ENCODE measurements at places on chromosomes 12 and 14. TPM values are rescaled to one million over a fixed set of nuclear protein-coding genes. Genes with fewer than 3 reads are reported as not detected.
A peak's percentile ranks its signal among the peaks of the same experiment; 100 is the strongest.

- no peak for DNase-seq
Observed at GRCh38 chr12:73383584-73384222, 1111.5 kb downstream of the TRHDE start.

DNA sequence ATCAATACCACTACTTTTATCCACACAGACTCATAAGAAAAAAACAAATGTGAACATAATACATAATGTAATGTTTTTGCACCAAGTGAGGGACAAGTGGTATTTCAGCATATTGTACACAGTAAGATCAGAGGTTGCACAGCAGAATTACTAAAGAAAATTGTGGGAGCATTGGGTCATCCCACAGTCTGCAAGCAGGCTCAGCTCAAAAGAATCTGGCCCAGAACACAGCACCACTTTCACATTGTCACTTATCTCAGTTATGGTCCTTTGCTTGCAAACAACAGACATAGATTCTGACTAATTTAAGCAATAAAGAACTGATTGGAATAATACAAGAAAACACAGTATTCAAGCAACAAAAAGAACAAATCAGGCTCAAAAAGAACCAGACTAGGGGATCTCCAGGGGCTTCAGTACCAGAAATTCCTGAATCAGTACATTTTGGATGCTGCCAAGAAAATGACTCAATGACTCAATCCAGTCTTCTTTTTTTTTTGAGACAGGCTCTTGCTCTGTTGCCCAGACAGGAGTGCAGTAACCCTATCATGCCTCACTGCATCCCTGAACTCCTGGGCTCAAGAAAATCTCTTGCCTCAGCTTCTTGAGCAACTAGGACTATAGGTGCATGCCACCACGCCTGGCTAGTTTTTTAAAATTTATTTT is 42.9 kb upstream of the EEA1 start:
- no peak for DNase-seq

DNA sequence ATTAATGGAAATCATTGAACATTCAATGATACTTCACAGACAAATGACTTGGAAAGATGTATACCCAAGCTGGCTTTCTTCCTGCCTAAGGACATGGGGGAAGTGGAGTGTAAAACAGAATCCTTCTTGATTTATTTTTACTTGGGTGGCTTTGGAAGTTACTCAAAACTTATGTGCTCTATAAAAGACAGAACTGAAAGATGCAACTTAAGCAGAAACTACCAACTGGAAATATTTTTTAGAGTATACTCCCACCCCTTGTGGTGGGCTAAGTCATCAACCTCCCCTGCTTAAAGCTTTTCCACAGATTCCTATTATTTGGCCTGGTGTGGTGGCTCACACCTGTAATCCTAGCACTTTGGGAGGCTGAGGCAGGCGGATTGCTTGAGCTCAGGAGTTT is 126.0 kb upstream of the ATP2B1 start:
- no peak for DNase-seq

GRCh38 chr14:98298481-98299244 is 973.3 kb downstream of the BCL11B start:
- no peak for DNase-seq

GRCh38 chr12:126830778-126831680 is 1435.9 kb upstream of the TMEM132C start:
- DNase-seq = no peak

DNA sequence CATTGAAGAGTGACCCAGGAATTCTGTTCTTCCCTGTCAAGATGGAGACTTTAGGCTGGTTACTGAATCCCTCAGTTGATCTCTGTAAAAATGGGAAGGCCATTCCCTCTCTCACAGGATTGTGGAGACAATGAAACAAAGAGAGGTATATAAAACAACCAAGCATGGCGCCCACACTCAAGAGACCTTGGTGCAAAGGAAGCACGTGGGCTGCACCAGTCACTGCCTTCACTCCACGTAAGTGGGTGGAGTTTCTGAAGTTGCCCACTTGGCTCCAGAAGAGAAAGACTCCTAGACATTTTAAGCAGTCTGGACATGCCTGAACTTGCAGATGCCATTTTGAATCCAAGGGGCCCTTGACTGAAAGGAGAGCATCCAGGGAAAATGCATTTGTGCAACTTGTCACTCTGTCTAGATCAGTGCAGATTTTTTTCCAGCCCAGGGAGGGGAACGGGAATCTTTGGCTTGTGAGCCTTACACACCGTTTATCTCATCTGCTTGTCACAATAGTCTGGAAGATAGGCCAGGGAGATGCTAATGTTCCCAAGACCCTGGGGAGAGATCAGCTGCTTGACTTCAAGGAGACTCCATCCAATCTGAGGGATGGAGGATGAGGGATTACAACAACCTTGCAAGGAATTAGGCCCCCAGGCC is 96.9 kb upstream of the TBX3 start:
- no peak for DNase-seq

DNA sequence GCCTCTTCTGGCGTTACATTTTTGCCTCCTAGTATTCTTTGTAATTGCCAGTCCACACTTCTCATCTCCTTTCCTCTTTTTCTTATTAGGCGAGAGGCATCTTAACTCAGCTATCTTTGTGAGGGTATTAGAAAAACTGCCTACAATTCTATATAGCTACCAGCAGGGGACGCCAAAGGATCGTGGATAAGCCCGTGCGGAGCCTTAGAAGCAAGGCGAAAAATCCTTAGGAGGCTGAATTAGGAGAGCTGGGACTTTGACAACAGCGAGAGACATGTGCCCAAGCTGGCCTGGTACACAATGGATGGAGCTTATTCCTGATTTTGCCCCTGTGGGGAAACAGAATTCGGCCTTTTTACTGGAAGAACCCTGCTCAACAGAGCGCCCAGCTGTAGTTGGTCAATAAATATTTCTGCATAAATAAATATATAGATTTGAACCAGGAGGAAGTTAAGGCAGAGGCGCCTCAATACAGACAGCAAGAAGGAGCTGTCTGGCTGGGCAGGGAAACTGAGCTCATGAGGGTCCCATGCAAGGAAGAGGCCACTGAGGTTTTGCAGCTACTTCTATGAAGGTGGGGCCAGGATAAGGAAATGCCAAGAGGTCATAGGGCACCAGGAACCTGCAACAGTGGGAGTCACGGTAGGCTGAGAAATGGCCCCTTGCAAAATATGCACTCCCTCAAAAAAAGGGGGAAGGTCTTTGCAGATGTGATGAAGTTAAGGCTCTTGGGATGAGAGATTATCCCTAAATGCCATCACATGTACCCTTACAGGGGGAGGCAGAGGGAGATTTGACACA is 14.6 kb upstream of the RBM19 start:
- peak; percentile 12 for DNase-seq

DNA sequence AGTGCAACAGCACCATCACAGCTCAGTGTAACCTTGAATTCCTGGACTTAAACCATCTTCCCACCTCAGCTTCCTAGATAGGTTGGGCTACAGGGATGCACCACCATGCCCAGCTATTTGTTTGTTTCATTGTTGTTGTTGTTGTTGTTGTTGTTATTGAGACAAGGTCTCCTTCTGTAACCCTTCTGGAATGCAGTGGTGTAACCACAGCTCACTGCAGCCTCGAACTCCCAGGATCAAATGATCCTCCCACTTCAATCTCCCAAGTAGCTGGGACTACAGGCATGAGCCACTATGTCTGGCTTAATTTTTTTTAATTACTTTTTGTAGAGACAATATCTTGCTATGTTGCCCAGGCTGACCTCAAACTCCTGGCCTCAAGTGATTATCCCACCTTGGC is 1.2 kb upstream of the NEMP1 start:
- DNase-seq = no peak

GRCh38 chr14:80575763-80576162 is 364.5 kb upstream of the DIO2 start:
- DNase-seq = no peak

- peak; percentile 41 for DNase-seq
Observed at GRCh38 chr12:102534899-102535298, 54.5 kb upstream of the IGF1 start.

GRCh38 chr14:58082011-58082410 is 70.0 kb downstream of the ARMH4 start:
- DNase-seq = no peak

The TRAF3 gene
- 21.3 TPM for total RNA-seq

The CMA1 gene
- 0.32 TPM for total RNA-seq

The IL23A gene
- total RNA-seq = not detected

The IL22 gene
- total RNA-seq = not detected

The GDF3 gene
- not detected for total RNA-seq

The AKAP6 gene
- total RNA-seq = 5.4 TPM
